ENCODE measurements at places on chromosomes 7 and 10. TPM values are rescaled to one million over a fixed set of nuclear protein-coding genes. Genes with fewer than 3 reads are reported as not detected.

GSAP gene
- total RNA-seq: 1.2 TPM

ANKRD30A gene
- not detected for total RNA-seq

AQP1 gene
- 0.11 TPM for total RNA-seq

NPC1L1 gene
- 0.14 TPM for total RNA-seq

PSD gene
- 8.7 TPM for total RNA-seq

Data from activated naive CD4-positive, alpha-beta T cell treated with anti-CD3 and anti-CD28 coated beads, Interleukin-2, amount 50 U/mL, for 72 hours (primary cell).